Breast epithelium (tissue), 4 donors: ENCODE measurements at places on chromosomes 7 and 10. TPM values are rescaled to one million over a fixed set of nuclear protein-coding genes. Genes with fewer than 3 reads are reported as not detected.

- no peak within 1 kb of the TSS for H3K27ac ChIP-seq
- no peaks in the 10 kb centered on the region for H3K36me3 ChIP-seq
- H3K4me1 ChIP-seq, result no peaks in the 10 kb centered on the region
- no peak for DNase-seq
- H3K27me3 ChIP-seq, result no peaks in the 10 kb centered on the region
Measured at GRCh38 chr10:54800741-54801421, at the start of gene PCDH15. Gene PCDH15 (minus strand): TSS chr10:54801231. CDS start chr10:54664262, 136,969 bp downstream.

GRCh38 chr7:22356701-22357310 lies at the start of gene RAPGEF5:
Gene RAPGEF5 (minus strand): TSS chr7:22357154. CDS start chr7:22357060, 94 bp downstream.
- peak within 1 kb of the TSS; percentile 73 for H3K27ac ChIP-seq
- peak within 1 kb of the TSS; percentile 66 for H3K4me3 ChIP-seq
- DNase-seq, result no peak
- H3K4me1 ChIP-seq, result no peaks in the 10 kb centered on the region
- no peaks in the 10 kb centered on the region for H3K36me3 ChIP-seq

DNA sequence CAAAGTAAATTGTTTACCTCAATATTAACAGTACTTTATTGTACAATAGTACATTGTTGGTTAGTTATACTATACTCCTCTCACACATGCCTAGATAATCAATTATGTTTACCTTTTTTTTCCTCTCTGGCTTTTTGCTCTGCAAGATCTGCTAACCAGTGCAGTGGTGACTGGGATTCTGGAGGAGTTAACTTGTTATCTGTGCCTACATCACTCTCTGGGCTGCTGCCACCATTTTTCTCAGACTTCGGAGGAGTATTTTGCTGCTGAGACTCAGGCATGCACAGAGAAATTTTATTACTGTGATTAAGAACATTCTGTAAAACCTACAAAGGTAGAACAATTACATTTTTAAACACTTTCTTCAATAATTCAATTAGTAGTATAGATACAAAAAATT lies 59.7 kb downstream of the NRBF2 start:
- no peaks in the 10 kb centered on the region for H3K4me1 ChIP-seq
- peaks cover 4% of the 10 kb centered on the region for H3K36me3 ChIP-seq
- no peaks in the 10 kb centered on the region for H3K27me3 ChIP-seq

Gene GFRA1
- total RNA-seq, result 88.2 TPM

Gene CCDC6
- total RNA-seq, result 31.4 TPM

Gene ZMIZ2
- 30.1 TPM for total RNA-seq

Gene TUBAL3
- 1.9 TPM for total RNA-seq

Gene CCL26
- total RNA-seq, result 1.3 TPM
